Heart right ventricle (tissue), 16 donors: ENCODE measurements at places on chromosomes 13 and 19. TPM values are rescaled to one million over a fixed set of nuclear protein-coding genes. Genes with fewer than 3 reads are reported as not detected.

Gene FUT6
- not detected for total RNA-seq

Gene NLRP9
- total RNA-seq = not detected

GRCh38 chr13:110856942-110857835 lies 57.7 kb downstream of the ANKRD10 start:
- no peak for DNase-seq

DNA sequence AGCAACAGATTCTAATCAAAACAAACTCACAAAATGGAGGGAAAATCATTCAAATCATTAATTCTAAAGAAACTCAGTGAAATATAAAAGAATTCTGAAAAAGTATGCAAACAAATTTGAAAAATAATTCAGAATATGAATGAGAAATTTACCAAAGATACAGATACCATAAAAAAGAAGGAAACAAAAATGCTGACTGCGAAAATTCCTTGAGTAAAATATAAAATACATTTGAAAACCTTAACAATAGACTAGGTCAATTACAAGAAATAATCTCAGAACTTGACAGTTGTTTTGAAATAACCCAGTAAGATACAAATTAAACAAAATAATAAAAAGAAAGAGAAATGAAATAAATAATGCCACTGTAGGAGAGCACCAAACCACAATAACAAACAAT lies 1289.0 kb downstream of the SLITRK1 start:
- DNase-seq = no peak

DNA sequence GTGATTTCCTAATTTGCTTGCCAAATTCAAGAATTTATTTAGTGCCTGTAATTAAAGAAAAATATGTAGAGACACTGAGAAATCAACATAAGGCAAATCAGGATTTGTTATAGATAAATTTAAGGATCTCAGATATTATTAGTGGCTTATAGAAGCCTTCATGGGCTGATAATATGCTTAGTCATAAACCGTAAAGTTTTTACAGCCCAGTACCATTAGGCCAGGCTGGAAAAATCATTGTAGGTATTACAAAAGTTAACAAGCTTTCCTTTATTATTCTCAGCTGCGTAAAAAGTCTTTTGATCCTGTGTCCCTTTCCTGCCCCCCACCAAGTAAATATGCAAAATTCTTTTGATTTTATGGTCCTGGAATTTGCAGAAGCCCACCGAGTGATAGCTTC lies 58.2 kb downstream of the SLITRK6 start:
- no peak for DNase-seq

GRCh38 chr19:4149518-4150288 lies 3.7 kb upstream of the CREB3L3 start:
- DNase-seq = no peak
